ENCODE measurements at places on chromosomes 13 and 19.

DNA sequence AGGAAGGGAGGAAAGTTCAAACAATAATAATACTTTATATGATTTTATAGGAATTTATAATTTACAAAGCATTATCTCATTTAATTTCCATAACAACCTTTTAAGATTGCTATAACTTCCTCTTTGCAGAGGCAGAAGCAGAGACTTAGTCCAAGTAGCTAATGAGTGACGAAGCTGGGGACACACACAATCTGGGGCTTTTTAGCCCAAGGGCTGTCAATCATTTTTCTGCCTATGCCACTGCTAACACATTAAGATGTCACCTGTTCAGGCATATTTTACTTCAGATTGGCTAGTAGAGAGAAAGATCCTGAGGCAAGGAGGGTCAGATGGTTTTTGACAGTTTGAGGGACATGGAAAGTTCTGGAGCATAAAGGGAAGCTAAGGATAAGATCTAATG lies 12.6 kb downstream of the SCEL start:
- DNase-seq = no peak

- no peak for DNase-seq
Observed at GRCh38 chr13:113124211-113124970, 1.8 kb downstream of the F10 start.

DNA sequence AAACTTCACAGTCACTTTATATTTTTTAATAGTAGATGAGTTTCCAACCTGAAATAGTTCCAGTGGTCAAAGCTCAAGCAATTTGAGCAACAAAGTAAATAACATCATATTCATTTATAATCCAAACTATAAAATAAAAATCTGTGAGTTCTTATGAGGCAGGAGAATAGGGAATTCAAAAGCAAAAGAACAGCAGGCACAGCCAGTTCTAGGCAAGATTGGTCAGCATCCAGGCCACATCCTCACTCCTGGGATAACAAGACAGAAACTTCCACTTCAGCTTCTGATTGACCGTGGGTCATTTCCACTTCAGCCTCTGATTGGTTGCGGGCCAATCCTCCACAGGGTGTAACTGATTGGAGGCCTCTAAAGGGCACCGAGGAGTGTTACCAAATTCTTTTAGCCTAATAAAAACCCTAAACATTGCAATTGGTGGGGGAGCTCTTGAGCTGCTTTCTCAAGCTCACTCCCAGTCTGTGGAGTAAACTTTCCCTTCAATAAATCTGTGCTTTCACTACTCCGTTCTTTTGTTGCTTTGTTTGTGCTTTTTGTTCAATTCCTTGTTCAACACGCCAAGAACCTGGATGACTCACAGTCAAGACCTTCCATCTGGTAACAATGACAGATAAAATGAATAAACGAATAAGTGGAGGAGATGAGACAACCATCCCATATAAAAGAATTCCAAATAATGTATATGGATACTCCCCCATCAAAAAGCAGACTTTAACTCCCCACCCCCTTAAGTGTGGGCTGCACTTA lies 42.6 kb upstream of the AMER2 start:
- no peak for DNase-seq

DNA sequence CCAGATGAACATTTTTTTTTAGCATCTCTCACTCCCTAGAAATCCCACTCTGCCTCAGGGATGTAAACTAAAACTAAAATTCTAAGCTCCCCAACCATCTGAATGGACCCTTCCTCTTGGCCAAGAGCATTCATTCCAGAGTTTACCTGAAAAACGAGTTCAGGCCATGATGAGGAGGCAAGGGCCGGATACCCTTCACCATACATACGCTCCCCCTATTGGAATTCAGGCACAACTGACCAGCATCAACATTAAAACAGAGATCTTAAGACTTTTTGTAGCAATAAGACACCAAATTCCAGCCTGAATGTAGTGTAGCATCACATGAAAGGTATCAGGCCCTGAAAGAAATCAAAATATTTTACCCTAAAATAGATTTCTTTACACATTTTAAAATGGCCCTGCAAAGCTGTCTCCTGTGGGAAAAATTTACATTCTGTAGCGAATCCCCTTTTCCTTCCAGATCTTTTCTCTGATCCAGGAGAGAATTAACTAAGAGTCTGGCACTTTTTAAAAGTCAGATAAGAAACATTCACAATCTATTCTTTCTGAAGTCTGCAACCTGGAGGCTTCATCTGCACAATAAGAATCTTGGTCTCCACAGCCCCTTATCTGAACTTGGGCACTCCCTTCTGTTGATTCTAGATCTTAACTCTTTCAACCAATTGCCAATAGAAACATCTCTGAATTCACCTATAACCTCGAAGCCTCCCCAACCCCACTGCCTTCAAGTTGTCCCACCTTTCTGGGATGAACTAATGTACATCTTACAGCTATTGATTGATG lies 888.5 kb downstream of the UQCRFS1 start:
- no peak for DNase-seq

GRCh38 chr19:54421169-54421516 lies 5.9 kb downstream of the TTYH1 start:
- DNase-seq = no peak

DNA sequence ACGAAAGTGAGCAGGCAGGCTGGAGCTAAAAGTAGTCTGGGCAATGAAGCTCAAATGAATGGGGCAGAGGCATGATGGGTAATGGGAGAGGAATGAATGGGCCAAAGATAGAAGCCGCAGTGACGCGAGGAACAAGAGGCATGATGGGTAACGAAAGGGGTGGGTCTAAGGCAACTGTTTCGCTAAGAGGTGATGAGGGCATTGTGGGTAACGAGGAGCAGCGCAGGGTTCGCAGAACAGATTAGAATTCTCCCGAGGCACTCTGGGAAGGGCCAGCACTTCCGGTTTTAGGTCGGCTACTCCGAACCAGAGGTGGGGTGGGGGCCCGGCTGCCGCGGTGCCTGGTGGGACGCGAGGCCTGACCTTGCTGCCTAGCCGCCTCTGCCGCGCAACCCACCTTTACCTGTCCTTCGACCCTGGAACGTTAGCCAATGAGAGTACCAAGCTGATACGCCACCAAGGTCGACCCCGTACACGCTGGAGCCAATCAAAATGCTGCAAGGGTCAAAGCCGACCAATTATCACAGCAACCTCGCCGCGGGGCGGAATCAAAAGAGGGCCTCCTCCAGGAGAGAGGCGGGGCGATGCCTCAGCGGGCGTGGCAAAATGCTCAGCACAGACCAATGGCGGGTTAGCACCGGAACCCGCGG lies 563 bp upstream of the TOMM40 start:
- DNase-seq = peak; percentile 100

GRCh38 chr13:114296902-114297301 lies 15.5 kb downstream of the UPF3A start:
- DNase-seq = no peak

DNA sequence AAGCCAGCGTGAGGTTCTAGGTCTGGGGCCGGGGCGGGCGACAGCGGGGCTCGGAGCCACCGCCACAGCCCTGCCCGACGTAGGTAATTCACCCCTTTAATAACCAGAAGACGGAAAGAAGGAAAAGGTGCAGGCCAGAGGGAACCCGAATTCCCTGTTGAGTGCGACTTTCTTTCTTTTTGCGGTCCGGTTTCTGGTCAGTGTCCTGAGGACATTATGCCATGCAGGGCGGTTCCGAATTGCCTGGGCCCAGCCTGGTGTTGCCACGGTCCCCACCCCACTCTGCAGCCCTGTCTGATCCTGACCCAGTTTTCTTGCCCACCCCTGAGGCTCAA lies 18.4 kb upstream of the TFDP1 start:
- DNase-seq = no peak

DNA sequence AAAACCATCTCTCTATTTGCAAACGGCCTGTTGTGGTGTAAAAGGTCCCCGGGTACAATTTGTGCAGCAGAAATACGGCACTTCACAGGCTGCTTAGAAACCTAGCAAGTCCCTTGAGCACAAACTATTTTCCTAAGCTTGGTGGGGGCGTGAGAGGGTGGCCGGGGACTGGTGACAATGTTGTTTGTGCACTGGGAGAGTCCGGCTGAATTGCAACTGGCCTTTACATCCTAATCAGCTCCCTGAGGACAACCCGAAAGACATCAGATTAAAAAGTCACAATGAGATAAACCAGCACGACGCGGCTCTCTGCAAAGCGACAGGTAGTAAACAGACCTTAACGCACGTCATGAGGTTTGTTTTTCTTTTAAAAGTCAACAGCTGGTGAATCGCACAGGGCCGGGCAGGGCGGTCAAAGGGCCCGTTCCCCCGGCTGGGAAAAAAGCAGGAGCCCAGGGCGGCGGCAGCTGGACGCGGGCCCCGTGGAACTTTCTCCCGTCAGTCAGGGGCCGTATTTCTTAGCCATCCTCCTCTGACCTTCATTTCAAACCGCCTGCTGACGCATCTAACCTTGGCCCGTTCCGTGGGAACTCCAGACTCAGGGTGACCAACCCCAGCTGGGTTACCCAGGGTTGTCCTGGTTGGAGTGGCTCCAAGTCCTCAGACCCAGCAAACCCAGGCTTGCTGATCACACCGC lies 112.3 kb downstream of the GADD45B start:
- no peak for DNase-seq

DNA sequence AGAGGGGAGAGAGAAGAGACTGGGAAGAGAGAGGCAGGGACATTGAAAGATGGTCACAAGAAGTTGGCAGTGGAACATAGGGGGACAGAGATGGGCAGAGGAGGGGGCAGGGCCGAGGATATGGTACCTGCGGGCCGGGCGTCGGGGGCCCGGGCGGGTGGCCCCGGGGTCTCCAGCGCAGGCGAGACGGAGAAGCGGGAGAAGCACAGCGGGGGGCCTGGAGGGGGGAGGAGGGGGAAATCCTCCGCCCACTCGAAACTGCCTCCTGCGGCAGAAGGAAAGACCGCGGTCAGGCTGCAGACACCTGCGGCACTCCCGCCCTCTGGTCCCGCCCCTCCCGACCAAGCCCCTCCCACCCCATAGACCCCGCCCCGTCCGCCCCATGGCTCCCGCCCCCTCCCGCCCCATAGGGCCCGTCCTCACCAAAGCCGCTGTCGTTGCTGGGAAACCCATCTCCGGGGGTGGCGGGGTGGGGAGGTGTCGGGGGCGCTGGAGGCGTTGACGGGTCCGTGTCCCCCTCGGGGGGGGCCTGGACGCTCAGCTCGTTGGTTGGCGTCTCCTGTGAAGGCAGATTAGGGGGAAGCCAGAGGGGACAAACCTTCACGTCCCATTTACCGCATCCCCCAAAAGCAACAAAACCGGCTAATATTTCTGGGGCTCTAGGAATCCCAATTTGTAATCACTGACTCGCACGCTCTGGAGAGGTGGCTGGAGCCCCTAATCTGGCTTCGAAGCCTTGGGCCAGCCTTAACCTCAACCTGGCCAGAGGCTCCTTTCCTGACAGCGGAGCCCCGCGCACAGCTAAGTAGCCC lies 20.4 kb downstream of the LMTK3 start:
- DNase-seq = no peak

- DNase-seq = no peak
Observed at GRCh38 chr19:3457528-3458228, 22.6 kb downstream of the SMIM24 start.

DNA sequence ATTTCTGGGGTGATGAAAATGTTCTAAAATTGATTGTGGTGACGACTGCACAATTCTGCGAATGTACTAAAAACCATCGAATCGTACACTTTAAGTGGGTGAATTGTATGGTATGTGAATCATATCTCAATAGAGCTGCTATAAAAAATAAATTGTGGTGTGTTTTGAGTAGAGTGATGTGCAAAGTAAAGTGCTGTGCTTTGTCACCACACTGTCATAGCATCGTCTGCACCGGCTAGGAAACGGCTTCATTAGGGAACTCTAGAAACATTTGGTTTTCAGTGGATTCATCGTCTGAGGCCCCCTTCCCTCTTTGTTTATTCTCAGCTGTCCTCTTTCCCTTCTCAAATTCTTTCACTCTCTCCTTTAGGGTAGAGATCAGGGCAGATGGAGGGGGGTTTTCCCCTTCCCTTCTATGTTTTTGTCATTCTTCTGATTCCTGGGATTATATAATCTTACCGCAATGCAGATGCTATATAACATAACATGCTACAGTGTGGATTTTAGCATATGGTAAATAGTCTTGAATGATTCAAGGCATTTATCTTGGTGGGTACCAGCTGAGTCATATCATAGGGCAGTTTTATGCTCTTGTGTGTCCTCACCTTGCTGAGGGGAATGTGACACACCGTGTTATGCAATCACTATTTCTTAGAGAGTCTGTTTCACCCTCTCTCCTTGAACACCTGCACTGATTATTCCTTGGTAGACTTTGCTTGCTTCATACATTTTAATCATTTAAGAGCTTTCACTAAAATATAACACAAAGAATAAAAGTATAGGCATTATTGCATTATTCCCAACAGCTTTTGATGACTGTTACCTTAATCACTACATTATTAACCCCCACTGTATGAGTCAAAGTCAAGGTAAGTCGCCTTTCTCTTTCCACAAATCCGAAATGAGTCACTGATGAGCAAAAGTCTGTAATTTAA lies 239.4 kb downstream of the DCLK1 start:
- DNase-seq = no peak

DNA sequence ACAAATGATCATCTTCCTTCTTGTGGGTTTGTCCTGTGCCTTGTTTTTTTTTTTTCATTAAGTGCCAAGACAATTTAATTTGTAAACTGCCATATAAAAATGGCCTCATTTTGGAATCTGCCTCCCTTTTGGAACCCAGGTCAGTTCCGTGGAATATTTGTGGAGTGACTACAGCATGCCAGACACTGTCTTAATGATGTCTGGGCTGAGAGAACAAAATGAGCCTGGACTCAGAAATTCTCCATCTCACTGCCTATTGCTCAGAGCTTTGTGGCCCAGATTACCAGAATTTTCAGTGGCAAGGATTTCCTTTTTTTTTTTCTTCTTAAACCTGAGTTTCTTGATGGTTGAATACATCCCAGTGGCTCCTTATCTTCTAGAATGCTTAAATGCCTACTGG lies 340.6 kb downstream of the ENOX1 start:
- no peak for DNase-seq

DNA sequence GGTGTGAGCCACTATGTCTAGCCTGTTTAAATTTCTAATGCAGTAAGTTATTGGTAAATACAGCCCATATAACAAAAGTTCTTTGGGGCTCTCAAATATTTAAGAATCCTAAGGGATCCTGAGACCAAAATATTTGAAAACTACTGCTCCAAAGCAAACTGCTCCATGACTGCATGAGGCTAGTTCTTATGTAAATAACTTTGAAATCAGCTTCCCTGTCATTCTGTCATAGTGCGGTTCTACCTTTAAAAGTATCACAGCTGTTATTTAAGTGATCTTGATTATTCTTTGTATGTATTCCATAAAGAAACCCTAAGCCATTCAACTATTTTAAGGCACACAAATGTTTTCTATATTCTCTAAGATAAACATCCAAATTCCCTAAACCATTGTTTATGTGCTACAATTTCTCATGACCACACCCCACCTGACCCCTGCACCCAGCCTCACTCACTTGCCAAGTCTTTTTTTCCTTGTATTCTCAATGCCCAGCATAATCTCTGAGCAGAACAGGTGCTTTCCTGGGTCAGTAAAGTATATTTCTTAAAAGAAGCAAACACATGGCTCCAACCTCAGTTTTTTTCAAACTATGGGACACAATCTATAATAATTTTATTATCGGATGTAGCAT lies 146.6 kb downstream of the RNF17 start:
- DNase-seq = no peak

Data from stimulated activated CD4-positive, alpha-beta T cell treated with anti-CD3 and anti-CD28 coated beads, TNF-alpha, amount 100 ng/mL, for 4 hours (primary cell).